Stimulated activated CD8-positive, alpha-beta memory T cell treated with anti-CD3 and anti-CD28 coated beads, Interleukin-4, amount 100 ng/mL, for 1 hour (primary cell): ENCODE measurements at places on chromosomes 16 and 17.
A peak's percentile ranks its signal among the peaks of the same experiment; 100 is the strongest.

- no peak for DNase-seq
Observed at GRCh38 chr16:4698321-4699045, 5.1 kb downstream of the NUDT16L1 start.

DNA sequence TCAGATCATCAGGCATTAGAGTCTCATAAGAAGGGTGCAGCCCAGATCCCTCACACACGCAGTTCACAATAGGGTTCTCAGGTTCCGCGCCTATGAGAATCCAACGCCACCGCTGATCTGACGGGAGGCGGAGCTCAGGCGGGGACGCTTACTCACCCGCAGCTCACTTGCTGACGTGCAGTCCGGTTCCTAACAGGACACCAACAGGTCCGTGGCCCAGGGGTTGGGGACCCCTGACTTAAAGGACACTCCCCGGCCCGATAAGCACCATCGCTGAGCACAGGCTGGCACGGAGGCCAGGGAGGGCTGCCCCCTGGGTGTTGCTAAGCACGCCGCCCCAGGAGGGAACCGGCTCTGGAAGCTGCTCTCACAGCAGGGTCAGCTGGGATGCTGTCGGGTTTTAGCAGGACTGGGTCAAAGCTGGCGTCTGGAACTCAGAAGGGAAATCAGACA is 30.1 kb upstream of the BAHCC1 start:
- DNase-seq, result no peak

DNA sequence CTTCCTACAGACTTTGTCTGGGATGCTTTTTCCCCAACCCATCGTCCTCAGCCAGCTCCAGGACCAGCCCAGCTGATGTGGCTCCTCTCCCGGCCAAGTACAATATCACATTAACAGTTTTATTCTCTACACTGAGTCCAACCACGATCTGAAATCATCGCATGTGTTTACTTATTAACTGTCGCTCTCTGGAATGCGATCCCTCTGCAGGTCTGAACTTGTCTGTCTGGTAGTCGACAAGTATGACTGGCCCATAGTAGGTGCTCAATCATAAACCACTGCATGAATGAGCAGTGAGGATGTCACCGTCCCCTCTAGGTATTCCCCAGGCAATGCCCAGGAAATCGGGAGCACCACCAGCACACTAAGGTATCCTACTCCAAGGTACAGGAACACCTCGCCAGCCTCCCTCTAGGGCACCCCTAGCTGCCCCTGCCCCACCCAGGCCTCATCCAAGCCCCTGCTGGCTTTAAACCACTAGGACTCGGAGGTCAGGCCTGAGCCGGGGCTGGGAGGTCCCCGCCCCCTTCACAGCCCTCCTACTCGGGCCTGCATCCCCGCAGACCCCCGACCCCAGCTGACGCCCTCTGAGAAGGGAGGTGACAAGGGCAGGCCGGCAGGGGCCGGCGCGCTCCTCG is 27.7 kb downstream of the RTN4RL1 start:
- DNase-seq, result no peak

GRCh38 chr16:65123396-65124211 is 1.7 kb upstream of the CDH11 start:
- DNase-seq, result no peak

GRCh38 chr17:73300392-73300791 is 11.4 kb downstream of the CDC42EP4 start:
- no peak for DNase-seq

- DNase-seq, result no peak
Observed at GRCh38 chr16:74667255-74667700, 601 bp upstream of the RFWD3 start.

DNA sequence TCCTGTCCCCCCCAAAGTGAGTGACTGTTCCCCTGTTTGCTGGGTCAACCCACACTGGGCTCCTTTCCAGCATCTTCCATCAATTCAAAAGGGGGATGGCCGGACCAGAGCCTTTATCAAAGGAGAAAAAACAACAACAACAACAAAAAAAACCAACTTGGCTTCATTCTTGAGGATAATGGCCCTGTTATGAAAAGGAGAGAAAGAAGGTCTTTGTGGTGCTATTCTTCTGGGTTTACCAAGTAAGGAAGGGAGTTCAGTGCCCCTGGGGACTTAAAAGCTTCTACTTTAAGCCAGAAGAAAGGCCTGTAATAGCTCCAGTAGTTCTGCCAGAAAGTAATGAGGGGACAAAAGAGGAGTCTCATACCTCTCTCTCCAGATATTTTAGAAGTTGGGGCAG is 71.5 kb downstream of the RGS9 start:
- no peak for DNase-seq

DNA sequence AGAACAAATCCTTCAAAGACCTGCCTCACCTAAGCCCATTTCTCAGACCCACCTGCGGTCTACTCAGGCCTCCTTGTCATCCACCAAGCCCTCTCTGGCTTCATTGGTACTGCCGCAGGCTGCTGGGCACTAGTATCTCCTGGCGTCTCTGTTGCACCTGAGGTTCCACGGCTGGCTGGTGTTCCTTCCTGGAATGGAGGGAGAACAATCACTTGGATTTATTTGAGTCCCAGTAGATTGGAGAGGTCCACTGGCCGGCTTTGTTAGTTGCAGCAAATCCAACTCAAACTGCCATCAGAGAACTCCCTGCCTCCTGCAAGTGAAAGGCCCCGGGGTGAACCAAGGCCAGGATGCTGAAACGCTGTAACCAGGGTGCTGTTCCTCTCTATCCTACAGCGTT is 15.3 kb downstream of the MIS12 start:
- no peak for DNase-seq

DNA sequence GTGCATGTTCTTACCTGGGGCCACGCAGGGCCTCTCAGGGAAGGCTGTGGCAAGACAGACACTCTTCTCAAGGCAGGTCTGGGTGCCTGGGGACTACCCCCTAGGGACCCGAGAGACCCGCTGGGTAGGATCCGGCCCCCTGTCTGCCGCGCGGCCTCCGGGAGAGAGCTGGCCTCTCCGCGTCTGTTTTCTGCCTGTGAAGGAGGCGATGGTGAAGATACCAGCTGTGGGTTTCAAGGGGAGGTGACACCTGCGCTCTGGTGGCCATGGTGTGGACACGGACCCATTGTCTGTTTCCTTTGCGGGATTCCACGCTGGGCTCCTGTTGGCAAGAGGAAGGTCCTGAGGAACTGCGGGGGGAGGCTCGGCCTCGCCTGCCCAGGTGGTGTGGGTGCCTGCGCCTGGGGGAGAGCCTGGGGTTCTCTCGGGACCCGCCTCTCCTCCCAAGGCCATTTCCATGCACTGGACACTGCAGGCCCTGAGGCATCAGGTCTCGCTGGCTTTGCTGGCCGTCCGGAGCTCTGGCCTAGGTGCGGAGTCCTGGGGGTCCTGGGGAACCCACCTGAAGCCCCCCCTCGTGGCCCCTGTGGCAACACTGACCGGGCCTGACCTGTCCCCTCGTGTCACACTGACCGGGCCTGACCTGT is 12.2 kb upstream of the METRNL start:
- no peak for DNase-seq

DNA sequence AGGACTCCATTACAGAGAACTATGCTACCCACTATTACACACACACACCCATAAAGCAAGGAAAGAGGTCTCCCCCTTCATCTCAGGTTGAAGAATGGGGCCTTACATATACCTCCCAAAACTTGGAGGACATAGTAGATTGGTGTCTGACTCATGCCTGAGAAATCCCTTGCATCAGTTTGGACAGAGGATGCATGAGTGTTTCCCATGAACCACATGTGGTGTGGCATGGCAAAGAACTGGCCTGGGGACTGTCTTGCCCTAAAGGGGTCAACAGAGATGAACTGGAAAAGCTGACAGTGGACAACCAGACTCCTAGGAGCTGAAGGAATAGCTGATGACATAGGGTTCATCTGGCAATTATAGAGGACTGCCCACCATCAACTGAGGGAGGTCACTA is 54.0 kb downstream of the DYNLRB2 start:
- DNase-seq, result no peak

GRCh38 chr17:31431852-31432658 is 40.6 kb downstream of the RAB11FIP4 start:
- DNase-seq, result no peak

DNA sequence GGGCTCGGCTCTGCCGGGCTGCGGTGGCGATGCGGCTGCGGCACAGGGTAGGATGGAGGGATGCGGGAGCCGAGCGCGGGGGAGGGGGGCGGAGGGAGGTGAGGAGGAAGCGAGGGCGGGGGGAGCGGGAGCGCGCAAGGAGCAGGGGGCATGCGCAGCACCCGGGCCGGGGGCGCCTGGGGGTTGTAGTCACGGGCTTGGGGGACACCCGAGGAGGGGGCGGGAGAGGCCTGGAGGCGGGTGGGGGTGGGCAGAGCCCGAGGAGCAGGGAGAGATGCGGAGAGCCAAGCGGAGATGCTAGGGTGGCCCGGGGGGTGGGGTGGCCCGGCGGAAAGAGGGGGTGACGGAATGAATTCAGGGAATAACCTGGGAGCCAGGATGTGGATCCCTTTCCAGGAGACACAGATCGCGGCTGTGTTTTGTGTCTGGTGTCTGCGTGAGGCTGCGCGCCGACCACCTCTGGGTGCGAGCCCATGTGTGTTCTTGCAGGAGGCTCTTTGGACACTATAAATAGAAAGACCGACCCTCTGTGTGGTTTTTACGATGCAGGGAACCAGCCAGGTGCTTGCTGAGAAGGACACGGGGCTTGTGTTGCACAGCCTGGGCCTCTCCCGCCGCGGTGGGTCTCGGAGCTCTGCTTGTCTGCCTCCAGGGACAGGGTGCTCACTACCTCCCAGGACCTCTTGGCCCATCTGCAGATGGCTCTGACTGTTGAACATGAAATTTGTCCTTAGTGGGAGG is at the start of gene STX1B:
Gene STX1B, minus strand, starts transcription at position 54 of the 741 bp plus-strand sequence. CDS start 242 bp downstream, outside the sequence.
- DNase-seq, result peak; percentile 21

DNA sequence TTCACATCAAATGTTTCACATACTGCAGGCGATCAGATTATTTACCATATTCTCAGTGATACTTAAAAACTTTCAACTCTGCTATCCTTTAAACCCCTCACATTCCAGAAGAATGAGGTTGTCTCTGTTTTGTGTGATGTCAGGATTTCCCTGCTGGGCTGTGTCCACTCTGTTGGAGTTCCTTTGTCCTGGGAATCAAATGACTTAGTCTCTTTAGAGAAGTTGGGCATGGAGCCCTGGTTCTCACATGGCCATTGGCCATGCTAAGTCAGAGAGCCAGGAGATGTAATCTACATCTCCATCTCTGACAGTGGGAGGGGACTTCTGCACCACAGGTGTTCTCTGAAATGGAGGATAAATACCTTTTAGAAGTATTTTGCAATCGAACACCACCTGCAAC is 205.1 kb upstream of the MAF start:
- no peak for DNase-seq

- DNase-seq, result no peak
Observed at GRCh38 chr17:18186627-18186982, 3.0 kb downstream of the ALKBH5 start.

GRCh38 chr16:57178793-57179212 is 7.0 kb downstream of the PSME3IP1 start:
- no peak for DNase-seq
